ENCODE measurements at places on chromosomes 5 and 9.

DNA sequence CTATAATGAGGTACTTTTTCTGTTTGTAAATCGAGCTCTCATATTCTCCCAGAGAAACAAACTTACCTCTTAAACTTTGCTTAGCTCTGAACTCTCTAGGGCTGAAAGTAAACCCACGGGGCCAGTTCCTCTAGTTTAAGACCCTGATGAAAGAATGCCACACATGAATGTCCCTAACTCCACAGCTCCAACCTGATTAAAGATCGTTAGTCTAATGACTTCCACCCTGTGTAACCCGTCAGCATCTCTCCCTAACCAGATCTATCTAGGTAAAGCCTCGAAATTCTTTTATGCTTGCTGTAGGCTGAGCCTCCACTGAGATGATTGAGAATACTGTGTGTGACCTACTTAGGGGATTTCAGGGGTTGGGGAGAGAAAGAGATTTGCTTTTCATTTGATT lies 27.0 kb downstream of the ADRA1B start:
- no peak for DNase-seq

- peak; percentile 75 for DNase-seq
Observed at GRCh38 chr9:124285903-124286291, 28.1 kb downstream of the NEK6 start.

DNA sequence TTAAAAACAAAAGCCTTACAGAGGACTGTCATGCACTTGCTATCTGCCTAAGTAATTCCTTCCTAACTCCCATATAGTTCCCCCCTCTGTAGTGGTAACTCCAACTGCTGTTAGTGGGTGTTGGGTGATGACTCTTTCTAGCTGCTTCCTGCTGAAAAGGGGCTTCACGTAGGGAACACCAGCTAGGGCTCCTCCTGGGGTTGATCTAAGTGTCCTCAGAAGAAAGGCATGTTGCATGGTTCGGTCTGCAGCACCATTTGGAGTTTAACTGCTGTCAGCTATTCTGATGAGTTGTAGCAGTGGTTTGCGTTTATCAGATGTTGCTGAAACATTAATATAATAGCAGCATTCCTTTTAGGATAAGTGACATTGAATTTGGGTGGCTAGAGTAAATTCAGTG lies 281.9 kb upstream of the TUSC1 start:
- DNase-seq, result no peak

- DNase-seq, result no peak
Observed at GRCh38 chr5:62001640-62002039, 304.4 kb upstream of the KIF2A start.

- no peak for DNase-seq
Observed at GRCh38 chr5:96074460-96074859, 112.8 kb upstream of the ELL2 start.

DNA sequence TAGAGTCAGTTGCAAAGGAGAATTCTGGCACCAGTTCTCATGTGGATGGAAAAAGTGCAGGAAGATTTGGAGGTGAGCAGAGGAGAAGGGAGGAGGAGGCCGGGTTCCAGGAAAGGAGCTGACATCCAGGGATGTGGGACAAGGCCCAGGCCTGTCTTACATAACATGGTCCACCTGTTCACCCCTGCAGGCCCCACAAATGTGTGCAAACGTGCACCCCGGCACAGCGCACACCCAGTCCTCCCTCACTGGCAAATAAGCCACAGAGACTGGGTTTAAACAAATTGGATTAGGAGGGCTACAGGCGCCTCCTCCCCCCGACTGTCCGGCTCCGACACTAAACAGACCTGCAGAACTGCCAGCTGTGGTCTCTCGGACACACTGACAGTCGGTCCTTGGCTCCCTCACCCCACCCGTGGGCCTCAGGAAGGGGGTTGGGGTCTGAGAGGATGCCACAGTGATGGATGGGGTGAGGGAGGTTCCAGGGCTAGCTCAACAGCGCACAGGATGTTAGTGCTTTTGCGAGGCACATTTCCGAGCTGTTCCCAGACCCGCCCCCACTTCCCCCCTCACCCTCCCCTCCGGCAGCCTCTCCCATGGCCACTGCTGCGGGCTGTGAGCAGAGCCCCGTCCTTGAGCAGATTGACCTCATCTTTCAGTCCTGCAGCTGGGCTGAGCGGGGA lies 43.4 kb upstream of the IL17B start:
- DNase-seq, result peak; percentile 92

DNA sequence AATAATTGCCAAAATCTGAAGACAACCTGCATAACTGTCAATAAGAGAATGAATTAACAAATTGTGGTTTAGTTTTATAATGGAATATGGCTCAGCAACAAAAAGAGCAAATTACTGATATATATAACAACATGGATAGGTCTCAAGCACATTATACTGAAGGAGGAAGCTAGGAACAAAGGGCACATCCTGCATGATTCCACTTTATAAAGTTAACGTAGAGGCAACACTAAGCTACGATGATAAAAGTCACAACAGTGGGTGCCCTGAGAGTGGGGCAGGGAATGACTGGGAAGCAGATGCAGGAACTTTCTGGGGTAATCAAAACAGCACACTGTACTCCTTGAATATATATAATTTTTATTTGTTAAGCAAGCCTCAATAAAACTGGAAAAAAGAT lies 165.2 kb downstream of the RMI1 start:
- no peak for DNase-seq

DNA sequence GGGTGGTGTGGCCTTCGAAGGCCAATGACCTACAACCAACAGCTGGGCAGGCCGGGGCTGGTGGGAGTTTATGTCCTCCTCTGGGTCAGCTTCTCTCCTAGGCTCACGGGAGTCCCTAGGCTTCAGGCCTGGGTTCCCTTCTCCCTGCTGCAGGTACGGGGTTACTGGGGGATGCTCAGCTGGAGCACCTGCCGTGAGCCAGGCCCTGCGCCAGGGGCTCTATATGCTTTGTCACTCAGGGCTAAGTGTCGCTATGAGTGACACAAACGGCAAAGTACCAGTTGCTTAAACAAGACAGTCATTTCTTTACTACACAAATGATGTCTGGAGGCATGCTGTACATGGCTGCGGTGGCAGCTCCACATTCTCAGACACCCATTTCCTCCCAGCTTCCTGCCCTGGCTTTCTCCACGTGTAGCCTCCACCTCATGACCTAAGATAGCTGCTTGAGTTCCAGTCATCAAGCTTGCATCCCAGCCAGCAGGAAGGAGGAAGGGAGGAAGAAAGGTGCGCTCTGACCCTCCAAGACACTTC lies 22.5 kb upstream of the NINJ1 start:
- no peak for DNase-seq

- no peak for DNase-seq
Observed at GRCh38 chr5:14039576-14039975, 95.1 kb upstream of the DNAH5 start.

GRCh38 chr9:134453776-134454475 lies 127.7 kb downstream of the RXRA start:
- no peak for DNase-seq

DNA sequence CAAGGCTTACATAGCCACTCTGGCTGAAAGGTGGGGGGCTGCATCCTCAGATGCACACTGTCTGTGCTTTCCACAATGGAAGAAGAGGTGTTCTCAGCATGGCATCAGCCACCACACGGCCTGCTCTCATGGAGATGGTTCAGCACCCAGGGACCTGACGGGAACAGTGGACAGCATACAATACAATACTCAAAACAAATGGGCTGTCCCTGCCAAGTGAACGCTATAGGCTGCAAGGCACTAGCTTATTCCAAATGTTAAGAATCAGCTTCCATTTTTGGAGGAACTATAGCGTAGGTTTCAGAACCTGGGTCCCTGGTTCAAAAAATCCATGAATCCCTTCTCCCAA lies 77.2 kb downstream of the ZNF608 start:
- no peak for DNase-seq

DNA sequence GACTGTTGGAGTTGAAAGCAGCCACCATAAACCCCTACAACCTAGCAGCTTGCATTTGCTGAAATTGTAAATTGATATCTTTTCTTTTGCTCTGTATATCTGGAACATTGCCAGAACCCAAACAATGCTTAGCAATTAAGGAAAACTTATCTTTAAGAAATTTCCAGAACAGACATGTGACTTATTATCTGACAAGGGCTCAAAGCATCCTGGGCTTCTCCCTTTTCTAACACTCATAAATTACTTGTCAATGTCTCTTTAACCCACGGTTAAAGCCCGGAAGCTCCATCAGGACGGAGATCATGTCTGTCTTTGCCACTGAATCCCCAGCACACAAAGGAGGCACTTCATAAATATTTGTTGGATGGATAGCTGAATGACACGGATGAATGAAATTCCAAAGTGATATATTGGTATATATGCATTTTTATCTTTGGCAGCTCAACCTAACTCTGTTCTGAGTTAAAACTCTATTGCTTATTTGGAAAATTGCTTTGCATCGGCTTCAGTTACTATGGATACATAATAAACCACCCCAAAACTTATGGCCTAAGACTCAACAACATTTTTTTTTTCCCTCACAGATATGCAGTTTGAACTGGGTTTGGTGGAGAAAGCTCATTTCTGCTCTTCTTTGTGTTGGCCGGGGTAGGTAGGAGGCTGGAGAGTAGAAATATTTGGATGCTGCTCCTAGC lies 103.1 kb upstream of the CLINT1 start:
- no peak for DNase-seq

DNA sequence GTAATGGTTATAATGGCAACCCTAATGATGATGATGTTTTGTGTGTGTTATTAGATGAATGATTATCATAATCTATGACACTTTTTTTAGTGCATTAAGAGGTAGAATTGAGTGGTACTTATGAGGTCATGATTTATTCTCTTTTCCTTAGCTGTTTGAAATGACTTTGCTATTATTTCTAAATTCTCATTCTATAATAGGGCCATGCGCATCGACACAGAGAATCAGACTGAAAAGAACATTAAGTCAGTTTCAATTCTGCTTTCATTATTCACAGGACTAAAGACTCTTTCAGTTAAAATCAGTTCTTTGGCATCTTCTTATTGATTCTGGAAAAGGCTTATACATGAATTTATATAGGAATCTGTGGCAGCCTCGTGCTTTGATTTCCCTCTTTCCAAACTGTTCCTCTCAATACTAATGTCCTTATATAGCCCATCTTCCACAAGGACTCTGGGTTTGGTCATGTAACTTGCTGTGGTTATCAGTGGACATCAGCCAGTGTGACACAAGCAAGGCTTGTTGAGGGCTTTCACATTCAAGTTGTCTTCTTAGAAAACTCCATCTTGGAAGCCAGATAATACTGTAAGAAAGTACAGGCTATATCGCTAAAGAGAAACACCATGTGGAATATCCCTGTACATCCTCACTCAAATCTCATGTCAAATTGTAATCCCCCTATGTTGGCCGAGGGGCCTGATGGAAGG lies 140.3 kb upstream of the CHD1 start:
- DNase-seq, result no peak

DNA sequence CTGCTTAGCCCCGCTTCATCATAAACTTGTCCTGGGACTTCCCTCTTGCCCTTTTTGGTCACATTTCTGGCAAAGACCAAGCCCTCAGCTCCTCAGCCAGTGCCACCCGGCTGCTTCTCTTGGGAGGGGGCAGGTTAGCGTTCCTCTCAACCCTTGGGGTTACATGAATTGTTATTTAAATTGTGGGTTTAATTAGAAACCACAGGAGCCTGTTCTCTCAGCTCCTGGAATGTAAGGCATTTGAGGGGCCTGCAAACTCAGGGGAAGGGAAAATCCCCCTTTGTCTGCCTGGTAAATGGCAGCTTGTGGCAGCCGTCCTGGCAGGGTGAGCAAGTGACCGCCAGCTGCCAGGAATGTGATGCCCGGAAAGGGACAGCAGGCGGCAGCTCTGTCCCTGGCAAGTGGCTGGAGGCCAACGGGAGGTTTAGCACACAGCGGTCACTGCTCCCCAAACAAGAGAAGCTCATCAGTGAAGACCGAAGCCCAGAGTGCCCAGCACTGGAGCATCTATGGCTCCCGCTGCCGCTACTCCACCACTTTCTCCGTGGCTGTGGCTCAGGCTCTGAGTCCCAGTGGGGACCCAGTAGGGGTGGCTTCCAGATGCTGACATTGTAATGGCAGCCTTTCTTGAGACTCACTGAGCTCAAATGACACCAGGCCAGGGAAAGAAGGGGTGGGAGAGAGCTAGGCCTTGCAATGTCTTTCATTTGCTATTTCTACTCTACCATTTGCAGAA lies 51.7 kb downstream of the SHB start:
- DNase-seq, result no peak

DNA sequence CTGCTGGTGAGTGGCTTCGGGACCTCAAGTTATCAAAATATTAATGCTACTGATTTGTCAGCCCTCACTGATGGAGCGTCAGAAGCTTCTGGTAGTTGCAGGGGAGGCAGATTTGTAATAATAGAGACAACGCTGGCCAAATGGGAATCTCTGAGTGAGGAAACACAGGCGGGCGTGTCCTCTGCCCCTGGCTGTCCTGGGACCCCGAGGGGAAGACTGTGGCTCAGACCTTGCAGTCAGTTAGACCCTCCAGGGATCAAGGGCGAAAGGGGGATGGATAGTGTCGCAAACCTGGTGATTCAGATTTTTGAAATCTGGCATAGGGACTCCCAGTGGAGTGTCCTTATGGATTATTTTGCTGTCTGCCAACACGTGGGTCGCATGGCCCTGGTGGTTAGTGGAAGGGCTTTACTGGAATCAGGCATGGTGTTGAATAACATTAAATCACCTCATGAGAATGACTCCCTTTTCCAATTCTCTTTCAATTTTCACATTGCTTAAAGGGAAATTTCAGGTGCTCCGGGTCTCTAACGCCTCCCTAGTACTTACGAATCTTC lies 35.1 kb upstream of the NTNG2 start:
- DNase-seq, result no peak

GRCh38 chr9:88971131-88971960 lies 19.9 kb upstream of the S1PR3 start:
- no peak for DNase-seq

GRCh38 chr5:1058083-1058945 lies 49.7 kb downstream of the NKD2 start:
- no peak for DNase-seq

Data from left kidney (tissue), 8 donors.